Fibroblast of upper back skin (primary cell): ENCODE measurements at places on chromosomes 7 and 10.
A peak's percentile ranks its signal among the peaks of the same experiment; 100 is the strongest.

DNA sequence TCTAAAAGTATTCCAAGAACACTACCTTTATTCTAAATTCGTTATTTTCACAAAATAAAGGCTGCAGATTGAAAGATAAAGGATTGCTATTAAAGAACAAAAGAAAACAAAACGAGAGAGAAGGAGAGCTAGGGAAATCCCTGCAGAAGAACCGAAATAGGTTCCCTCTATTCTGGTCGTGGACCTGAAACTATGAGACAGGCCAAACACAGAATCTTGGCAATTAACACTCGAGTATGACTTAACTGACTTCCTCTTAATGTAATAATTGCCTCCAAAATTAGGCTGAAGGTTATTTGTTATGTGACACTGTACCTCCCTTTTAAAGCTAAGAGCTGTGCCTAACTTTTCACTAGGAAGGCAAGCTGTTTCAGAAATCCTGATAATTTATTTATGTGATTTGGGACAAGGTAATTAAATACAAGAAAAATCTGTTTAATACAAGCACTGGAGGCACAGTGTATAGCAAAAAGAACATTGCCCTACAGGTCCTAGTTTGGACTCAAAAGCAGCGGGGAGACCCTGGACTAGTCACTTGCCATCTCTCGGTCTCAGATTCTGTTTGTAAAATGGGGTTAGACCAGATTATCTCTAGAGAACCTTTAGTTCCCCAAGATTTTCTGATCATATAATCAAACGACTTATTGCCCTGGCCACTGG lies 11.6 kb downstream of the NAMPT start:
- no peak for DNase-seq

- DNase-seq: no peak
Observed at GRCh38 chr7:20474249-20474648, 141.2 kb upstream of the ABCB5 start.

DNA sequence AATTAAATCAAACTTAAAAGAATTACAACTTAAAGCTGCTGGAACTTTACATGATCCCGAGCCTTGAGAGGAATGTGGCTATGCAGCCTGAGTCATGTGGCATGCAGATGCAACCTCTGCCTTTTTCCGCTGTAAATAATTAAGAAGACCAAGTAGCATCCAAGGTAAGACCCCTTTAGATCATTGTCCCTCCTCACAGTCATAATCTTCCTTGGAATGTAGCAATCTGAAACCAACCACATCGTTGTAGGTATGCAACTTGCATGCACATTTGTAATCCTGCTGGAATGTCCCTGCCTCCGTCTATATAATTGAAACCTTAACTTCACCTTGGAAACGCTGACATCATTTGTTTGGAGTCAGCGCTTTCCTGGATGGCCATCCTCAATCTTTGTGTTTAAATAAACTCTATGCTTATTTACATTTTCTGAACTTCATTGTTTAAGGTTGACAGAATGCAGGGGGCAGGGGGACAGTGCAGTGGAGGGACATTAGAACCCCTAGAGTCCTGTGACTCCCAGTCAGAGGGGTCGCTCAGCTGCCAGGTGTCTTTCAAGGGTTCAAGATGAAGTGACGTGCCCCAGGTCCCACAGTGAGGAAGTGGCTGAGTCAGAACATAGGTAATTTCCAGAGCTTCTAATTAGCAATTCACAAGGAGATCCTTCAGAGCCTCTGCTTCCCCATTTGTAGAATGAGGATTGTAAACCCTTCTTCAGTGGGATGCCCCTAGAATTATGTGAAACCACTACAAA lies 110.7 kb downstream of the RALA start:
- peak; percentile 97 for DNase-seq

- peak; percentile 97 for DNase-seq
Observed at GRCh38 chr10:27620430-27621397, 116.6 kb downstream of the RAB18 start.

DNA sequence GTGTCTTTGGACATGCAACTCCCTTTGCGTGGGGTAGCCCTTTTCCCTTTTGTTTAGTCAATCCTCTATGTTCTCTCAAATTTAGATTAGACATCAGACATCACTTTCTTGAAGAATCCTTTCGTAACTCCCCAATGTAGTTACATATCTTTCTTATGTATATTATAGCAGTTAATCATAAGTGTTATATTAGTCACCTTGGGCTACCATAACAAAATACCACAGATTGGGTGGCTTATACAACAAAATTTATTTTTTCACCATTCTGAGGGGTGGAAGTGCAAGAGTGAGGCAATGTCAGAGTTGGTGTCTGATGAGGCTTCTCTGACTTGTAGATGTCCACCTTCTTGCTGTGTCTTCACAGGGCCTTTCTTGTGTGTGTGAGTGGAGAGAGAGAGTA lies 105.7 kb downstream of the PHTF2 start:
- DNase-seq: peak; percentile 16

DNA sequence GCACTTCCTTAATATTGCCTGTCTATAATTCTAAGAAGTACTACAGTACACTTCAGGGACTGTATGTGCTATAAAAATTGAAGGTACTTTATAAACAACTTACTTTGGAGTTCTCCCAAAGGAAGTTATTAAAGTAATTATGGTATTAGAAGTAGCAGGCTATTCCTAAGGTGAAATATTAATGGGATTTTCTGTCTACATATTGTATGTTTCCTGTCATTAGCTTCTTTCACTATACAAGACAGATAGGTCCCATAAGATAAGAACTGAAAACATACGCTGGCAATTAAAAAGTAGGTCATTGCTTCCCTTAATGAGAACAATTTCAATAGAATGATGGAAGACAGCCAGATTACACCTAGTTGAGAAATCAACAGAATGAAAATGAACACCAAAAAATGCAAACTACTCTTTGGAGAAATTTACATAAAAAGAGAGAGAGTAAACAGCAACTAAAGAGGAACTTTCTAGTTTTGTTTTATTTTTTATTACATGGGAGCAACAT lies 147.0 kb downstream of the HBP1 start:
- DNase-seq: no peak

- no peak for DNase-seq
Observed at GRCh38 chr10:123755061-123755460, 88.9 kb downstream of the GPR26 start.

DNA sequence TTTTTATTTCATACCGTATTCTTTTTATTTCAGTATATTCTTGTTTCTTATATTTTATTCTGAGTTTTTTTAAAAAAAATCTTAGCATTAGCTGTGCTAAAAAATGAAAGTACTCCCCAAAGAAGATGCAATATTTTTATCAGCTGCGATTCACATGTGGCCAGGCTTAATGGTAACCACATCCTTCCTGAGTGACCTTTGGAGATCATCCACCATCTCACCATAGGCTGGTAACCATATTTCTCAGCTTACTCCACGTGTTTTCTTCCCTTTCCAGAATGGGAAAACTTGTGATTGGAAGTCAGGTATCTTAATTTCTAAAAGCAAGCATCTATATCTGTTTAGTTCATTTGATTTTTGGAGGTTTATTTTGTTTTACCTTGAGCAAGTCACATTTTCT lies 18.8 kb upstream of the LIPM start:
- DNase-seq: peak; percentile 39

- DNase-seq: no peak
Observed at GRCh38 chr7:156234666-156235494, 405.7 kb upstream of the RNF32 start.

DNA sequence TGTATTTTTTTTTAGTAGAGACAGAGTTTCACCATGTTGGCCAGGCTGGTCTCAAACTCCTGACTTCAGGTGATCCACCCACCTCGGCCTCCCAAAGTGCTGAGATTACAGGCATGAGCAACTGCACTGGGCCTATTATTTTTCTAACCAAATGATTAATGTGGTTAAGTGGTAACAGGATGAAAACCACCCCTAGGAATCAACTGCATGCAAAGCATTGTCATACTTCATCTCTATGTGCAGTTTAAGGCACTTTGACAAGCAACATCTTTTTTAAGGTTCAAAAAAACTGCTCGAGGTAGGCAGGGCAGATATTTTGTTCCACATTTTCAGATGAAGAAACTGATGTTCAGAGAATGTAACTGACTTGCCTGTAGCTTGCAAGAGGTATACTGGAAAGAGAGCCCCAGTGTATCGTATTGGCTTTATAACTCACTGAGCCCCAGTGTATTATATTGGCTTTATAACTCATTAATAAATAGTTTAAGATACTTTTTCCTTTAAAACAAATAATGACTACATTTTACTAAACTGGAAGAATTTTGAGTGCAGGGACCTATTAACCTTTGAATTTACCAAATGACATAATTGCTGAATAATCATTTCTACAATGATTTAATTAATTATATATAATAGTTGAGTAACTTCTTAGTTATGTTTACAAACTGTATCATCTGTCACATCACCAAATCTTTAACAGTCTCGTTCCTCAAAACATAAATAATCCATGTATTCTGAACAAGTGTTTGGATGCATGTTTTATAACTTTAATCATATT lies 38.1 kb downstream of the RTKN2 start:
- peak; percentile 86 for DNase-seq
